Activated CD4-positive, CD25-positive, alpha-beta regulatory T cell treated with anti-CD3 and anti-CD28 coated beads, Interleukin-2, amount 50 U/mL, for 72 hours (primary cell): ENCODE measurements at places on chromosomes 16 and 17.

- DNase-seq = no peak
Measured at GRCh38 chr17:7579834-7580603, 581 bp downstream of the CD68 start.

DNA sequence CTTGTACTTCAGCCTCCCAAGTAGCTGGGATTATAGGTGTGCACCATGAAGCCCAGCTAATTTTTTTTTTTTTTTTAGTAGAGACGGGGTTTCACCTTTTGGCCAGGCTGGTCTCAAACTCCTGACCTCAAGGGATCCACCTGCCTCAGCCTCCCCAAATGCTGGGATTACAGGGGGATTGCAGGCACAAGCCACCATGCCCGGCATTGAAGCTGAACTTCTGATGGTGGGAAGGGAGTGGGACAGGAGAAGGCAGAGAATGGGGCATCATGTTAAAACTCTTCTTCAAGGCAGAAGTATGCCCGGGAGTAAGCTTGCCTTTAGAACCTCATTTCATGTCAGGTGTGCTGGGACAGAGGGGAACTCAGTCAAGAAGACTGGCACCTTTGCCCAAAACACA, 48.6 kb upstream of the ZFHX3 start:
- DNase-seq = no peak

GRCh38 chr17:79050551-79050950, 24.1 kb upstream of the ENGASE start:
- no peak for DNase-seq

- no peak for DNase-seq
Measured at GRCh38 chr17:81332118-81332834, 37.2 kb upstream of the SLC38A10 start.

- DNase-seq = no peak
Measured at GRCh38 chr17:55321427-55322060, 56.8 kb downstream of the HLF start.
